Inflammatory macrophage (primary cell): ENCODE measurements at places on chromosomes 7 and 10.

DNA sequence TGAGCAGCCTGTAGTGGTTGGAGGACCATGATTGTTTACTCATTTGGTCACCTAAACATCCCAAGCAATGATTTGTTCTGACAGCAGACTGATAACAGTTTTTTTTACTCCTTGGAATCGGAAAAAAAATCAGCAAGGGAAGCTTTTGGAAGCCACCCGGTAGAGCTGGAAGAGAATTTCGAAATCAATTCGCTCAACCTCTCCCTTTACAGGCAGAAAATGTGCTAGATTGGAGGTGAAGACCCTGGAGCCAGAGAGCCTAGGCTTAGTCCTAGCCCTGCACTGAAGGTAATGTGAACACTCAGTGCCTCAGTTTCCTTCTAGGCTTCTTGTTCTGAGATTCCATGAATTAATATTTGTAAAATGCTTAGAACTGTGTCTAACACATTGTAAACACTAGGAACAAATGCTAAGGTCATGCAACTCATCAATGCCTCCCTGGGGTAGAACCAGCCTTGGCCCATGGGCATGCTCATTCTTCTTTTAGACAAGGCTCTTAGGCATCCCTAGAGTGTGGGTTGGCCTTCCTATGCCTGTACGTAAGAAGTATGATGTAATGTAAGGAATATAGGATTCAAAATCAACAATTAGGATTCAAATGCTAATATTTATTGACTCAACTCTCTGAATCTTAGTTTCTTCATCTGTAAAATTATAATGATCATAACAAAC lies 52.7 kb downstream of the MET start:
- no peak for DNase-seq

DNA sequence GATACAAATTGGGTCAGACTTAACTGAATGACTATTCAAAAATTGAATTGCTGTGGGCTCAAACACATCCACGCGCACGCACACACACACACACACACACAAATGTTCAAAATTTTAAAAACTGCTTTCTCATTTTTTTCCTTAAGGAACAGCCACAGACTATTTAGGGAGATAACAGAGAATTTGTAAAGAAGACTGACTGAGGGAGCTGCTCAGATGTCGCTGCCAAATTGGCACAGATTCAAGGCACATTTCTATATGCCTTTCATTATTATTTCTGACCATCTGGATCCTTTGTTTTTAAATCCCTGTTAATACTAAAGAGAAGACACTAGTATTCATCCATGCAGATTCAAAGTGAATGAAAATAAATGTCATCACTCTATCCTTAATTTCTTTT lies 154.8 kb downstream of the DGKB start:
- no peak for DNase-seq

- no peak for DNase-seq
Measured at GRCh38 chr7:129728875-129729467, 117.5 kb downstream of the NRF1 start.

DNA sequence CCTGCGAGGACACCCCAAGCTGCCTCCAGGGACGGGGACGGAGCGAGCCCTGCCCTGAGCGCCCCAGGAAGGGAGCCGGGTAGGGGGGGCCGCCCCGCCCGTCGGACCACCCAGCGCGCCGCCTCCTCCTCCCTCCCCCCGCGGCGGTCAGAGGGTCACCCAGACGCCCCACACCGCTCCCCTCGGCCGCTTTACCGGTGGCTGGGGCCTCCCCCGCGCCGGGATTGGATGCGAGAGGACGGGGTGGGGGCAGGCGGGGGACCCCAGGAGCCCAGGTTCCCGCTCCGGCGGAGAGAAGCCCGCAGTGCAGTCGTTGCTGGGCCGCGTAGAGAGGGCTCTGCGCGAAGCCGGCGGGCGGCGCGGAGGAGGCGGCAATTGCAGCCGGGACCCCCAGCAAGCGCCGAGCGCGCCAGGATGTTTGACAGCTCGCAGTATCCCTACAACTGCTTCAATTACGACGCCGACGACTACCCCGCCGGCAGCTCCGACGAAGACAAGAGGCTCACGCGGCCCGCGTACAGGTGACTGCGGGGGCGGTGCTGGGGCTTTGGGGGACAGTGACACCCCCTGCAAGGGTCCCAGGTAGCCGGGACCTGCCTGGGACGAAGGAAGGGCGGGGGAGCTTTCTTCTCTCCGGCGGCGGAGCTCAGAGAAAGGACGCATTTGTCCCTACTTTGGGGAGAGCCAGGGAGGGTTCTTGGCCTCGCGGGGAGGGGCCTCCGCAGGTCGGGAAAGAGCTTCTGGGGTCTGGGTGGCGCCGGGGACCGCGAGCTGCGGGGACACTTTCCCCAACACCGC lies at the start of gene FOXL3:
Gene FOXL3, plus strand, starts transcription at position 415 of the 798 bp plus-strand sequence. Its CDS starts 0 bp downstream, at position 415.
- DNase-seq = no peak
